Stimulated activated CD8-positive, alpha-beta memory T cell treated with anti-CD3 and anti-CD28 coated beads, Interleukin-4, amount 100 ng/mL, for 1 hour (primary cell): ENCODE measurements at places on chromosomes 2 and 18.

GRCh38 chr2:231920366-231920765, 5.8 kb downstream of the NPPC start:
- no peak for DNase-seq

DNA sequence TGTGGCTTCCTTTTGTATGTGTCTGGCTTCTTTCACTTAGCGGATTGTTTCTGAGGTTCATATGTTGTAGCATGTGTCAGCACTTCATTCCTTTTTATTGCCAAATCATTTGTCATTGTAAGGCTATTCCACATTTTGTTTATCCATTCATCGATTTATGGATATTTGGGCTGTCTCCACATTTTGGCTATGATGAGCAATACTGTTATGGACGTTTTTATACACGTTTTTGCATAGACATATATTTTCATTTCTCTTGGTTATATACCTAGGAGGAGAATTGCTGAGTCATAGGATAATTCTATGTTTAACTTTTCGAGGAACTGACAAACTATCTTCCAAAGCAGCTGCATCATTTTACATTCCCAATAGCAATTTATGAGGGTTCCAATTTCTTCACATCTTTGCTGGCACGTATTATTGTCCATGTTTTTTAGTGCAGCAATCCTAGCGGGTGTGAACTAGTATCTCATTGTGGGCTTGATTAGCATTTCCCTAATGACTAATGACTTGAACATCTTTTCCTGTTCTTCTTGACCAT, 48.1 kb upstream of the TBC1D8 start:
- DNase-seq: no peak

GRCh38 chr2:230582851-230583283, 129.8 kb upstream of the CAB39 start:
- no peak for DNase-seq

DNA sequence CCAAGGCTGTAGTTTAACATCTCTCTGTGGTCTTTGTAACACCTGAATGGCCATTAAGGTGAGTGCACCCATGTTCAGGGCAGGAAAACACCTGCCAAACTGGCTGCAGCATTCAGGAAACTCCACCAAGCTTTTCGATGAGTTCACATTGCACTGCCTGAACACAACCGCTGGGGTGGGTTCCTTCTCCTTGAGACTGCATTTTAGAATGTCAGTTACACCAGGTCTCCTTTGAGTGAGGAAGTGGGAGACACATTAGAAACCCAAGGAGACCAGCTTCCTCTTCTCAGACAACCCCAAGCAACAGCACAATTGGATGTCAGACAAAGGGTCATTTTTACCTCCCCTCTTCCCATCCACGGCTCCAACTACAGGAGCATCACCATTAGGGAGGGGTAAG, 35.2 kb downstream of the CYRIA start:
- no peak for DNase-seq

DNA sequence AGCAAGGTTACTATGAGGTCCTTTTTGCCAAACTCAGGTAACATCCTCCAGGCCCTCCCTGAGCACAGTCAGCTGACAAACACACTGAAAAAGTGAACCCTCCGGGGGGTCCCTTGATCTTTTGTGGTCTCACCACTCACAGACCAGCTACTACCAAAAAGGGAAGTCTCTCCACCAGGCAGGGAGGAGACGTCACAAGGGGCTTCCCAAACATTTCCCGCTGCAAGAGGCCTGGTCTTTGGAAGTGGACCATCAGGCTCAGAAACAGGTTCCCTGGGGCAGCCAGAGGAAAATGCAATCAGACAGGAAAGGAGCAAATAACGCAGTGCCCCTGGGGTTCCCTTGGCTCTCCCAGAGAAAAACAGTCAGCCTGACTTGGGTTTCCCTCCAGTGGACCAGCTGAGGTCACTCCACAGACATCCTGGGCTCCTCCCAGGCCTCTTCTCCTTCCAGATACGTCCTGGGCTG, 38.7 kb upstream of the POMC start:
- no peak for DNase-seq

- DNase-seq: no peak
Observed at GRCh38 chr2:190822043-190822442, 58.6 kb upstream of the GLS start.

DNA sequence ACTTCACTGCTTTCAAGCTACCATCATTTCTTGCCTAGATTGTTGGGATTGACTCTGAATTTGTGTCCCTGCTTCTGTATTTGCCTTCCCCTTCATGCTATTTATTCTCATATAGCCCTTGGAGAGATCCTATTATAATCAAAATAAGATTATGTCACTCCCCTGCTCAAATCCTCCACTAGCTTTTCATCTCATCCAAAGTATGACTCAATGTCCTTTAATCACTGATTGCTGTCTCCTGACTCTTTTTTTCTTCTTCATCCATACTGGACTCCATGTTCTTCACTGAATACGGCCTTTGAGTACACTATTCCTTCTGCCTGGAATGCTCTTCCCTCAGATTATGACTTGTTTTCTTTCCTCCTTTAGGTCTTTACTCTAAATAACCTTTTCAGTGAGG, 5.0 kb downstream of the RBKS start:
- DNase-seq: no peak

- DNase-seq: no peak
Observed at GRCh38 chr2:199462347-199462955, 4.7 kb upstream of the SATB2 start.
